ENCODE measurements at places on chromosomes 7 and 10.
A peak's percentile ranks its signal among the peaks of the same experiment; 100 is the strongest.

GRCh38 chr10:118595598-118596425 is at the start of gene PRLHR:
PRLHR (minus strand) TSS chr10:118595648; CDS start chr10:118595244, 404 bp downstream.
- DNase-seq, result peak; percentile 20

- DNase-seq, result peak; percentile 47
Observed at GRCh38 chr10:55144001-55144400, 343.0 kb upstream of the PCDH15 start.

DNA sequence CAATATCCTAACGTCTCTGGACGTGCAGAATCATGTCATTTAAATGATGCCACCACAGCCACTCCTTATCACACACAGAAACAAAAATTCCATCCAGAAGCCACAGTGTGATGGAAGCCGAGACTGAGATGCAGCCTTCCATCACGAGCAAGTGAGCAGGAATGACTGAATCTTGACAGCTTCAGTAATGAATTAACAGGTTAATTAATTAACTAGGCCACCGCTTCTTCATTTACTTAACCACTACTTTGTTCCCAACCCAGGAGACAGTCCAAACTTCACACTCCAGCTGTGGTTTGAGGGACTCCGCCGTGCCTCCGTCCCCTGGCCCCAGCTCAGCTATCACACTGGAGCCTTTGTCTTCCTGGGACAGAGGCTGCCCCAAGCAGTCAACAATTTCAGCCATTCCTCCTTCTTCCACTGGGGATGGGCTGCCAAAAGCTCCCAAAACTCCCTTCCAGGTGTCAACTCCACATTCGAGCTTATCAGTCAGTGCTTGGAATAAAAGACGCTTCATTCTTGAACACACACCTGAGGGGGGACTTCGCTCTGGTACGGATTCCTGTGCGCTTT is 65.9 kb downstream of the FGFR2 start:
- no peak for DNase-seq

DNA sequence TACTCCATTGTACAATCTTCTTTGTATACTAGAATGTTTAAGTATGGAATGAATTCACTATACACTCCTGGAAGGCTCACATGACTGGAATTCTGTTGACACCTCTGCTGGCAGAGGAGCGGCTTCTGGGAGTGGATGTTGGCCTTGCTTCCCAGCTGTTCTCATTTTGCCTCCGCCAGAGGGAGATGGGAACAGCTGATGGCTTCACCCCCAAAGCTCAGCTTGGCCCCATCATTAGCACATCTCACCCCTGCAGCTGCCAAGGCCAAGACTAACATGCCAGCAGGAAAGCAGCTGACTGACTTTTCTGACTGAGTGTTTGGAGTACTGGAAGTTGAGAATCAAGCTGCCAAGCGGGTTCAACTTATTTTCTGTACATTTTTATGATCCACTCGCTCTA is 15.1 kb downstream of the ADAM12 start:
- peak; percentile 44 for DNase-seq

DNA sequence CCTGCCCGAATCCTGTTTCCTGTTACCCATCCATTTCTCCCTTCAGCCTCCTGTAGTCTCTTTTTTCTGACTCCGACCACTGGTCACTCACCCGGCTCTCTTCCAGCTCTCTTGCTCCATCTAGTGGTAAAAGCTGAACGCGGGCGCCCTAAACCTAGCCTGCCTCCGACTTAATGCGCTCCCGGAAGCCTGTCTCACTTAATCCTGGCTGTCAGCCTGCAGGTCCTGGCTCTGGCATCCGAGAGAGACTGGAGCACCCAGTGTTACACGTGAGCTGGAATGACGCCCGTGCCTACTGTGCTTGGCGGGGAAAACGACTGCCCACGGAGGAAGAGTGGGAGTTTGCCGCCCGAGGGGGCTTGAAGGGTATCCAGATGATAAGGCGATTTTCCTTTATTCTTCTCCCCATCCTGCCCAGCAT is 10.3 kb downstream of the SUMF2 start:
- peak; percentile 73 for DNase-seq

GRCh38 chr7:149725426-149725821 is 48.0 kb downstream of the ZNF467 start:
- no peak for DNase-seq

DNA sequence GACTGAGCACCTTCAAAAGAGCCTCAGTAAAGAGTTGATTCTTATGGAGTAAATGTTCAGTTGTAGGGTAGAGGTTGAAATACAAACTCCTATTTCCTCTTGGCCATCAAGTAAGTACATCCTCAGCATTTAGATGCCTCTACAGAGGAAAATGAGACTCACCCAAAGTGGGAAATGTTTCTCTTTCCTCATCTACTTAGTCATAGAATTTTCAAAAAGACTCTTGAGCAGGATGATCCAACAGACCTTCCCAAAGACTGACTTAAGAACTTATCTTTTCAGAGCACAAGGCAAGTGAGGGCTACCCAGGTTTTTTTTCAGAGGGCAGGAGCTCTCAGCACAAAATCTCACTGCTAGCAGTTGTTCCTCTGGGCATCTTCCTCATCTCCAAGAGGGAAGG is 449.1 kb downstream of the KCNMA1 start:
- no peak for DNase-seq

DNA sequence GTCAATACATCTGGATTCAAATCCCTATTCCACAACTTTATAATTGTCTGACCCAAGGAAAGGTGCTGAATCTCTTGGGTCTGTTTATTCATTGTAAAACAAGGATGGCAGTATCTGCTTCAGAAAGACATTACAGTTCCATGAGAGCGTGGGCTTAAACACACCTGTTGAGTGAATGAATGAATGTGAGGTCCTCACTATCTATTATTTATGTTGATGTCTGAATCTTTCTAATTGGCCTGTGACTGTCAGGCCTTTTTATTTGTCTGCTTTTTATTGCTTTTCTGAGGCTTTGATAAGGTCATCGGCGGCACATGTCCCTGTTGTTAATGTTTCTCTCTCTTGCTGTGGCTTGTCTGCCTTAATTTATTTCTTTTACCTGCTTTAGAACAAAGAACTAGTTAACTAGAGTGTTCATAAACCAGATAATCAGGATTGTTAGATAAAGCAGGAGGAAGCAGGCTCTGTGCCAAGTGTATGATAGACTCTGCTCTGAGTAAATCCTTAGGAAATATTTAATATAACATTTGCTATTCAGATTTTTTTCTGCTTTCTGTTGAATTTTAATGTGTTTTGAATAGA is 42.3 kb upstream of the CYCS start:
- DNase-seq, result no peak

DNA sequence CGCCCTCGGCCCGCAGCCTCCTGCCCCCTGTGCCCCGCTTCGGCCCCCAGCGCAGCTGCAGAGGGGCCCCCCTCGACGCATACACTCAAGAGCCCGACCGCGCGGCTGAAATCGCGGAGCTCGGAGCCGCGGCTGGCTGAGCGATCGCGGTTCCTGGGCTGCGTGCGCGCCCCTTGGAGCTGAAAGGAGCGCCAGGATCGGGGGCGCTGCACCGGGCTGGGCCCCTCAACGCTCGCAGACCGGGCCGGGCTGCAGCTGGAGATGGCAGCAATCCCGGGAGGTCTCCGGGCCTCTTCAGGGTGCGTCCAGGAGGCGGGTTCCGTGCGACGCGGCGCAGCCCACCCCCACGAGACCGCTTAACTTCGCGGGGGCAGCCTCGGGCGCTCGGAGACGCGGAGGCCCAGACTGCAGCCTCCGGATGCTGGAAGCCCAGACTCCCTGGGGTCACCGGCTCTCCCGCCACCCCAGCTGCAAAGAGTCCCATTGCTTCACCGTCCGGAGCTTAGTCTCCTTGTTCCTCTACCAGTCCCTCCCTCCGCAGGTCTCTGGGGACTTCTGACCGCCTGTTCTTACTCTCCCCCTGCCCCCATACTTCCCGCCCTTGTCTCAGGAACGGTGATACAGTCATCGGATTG is 73.0 kb upstream of the LRRC4 start:
- DNase-seq, result peak; percentile 40

DNA sequence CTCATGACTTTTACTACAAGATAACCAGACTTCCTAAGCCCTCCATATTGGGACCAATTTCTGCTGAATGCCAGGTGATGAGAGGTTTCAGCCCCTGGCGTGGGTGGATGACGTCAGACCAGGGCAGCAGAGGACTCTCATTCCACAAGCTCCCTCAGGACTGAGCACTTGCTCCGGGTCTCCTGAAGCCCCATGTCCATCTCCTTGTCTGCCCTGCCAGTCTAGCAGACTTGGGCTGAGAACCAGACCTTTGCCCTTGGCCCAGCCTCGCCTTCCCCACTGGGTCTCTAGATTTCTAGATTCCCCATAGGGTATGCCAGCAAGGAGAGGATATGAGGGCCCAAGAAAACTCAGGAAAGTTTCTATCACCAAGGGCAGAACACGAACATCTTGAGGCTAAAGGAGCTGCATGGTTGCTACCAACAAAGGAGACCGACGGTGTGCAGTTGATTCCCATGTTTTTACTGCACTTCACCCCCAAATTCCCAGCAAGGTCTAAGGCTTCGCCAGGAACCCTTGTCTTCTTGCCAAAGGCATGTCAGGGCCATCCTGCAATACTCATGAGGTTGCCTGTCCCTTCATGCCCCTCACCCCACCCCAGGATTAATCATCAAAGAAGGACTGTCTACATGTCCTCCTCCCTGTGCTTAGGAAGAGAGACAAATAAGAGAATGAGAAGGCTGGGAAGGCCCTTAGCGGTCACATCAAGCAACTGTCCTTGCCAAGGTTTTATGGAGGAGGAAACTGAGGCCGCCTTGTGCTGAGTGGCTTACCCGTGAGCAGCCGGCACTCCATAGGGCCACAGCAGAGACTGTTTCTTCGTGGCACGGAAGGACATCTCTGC is 96.5 kb upstream of the MACROH2A2 start:
- DNase-seq, result no peak

DNA sequence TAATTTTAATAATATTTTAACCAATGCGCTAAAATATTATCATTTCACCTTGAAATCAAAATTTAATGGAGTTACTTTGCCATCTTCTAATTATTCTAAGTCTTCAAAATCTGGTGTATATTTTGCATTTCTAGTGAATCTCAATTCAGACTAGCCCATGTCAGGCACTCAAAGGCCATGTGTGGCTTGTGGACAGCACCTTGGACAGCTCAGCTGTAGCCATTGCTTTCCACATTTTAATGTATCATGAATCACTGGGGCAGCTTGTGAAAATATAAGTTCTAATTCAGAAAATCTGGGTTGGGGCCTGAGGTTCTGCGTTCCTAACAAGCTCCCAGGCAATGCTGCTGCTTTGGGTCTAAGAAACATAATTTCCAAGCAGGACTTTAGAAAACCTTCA is 57.2 kb downstream of the MGAM2 start:
- DNase-seq, result no peak

DNA sequence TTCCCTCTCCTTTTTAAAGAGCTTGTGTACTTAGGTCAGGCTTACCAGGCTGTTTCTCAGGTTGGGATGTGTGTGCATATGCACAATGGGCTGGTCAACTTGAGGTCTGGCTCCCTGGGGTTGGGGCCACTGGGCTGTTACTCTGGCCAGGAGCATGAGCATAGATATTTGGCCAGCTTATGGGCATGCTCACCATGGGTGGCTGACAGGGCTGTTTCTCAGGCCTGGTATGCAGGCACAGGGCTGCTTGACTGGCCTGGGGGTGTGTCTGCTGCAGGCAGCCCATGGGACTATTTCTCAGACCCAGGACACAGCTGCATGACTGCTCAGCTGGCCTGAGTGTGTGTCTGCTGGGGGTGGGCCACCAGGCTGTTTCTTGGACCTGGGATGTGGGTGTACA is 34.6 kb downstream of the SCART1 start:
- no peak for DNase-seq

DNA sequence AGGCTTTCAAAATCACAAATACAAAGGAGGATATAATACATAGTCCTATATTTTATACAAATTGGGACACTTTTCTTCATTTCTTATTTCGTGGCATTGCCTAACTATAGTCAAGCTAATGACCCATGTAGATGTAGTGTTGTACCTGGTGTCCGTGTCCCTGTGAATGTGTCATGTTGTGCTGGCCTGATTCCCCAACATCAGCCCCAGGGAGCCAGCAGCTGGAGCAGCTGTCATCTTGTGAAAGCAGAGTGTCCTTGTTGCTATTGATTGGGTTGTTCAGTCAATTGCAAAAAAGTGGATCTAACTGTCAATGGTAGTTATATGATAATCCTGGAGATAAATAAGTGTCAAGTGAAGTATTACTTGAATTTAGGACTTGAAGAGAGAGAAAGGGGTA is 86.3 kb downstream of the KAT6B start:
- DNase-seq, result no peak

- DNase-seq, result peak; percentile 56
Observed at GRCh38 chr7:115851291-115851690, 179.3 kb downstream of the TFEC start.

GRCh38 chr7:31094271-31094670 is 42.2 kb downstream of the ADCYAP1R1 start:
- DNase-seq, result no peak

DNA sequence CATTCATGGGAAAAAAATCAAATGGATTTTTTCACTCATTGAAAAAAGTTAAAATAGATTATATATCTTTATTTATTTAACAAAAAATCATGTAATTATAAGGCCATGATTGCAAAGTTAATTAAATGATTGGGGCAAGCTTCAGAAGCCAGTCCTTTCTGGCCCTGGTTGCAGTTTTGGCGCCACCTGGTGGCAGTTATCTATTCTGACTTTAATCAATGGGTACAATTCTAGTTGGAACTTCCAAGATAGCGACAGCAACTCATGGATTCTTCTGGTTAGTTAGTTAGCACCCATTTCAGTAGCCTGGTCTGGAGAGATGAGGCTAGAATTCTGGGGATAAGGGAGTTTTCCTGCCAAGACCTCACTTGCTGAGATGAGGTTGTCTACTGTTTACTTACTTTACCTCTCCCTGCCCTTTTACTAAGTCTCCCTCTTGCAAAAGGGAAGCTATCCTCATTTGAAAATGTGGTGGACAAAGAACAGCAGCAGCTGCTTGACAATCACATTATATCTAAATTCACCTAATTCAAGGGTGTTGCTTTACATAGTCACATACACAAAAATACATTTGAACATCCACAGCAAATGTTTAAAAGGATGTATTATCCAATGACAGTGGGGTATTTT is 42.3 kb downstream of the NOC3L start:
- DNase-seq, result peak; percentile 54

DNA sequence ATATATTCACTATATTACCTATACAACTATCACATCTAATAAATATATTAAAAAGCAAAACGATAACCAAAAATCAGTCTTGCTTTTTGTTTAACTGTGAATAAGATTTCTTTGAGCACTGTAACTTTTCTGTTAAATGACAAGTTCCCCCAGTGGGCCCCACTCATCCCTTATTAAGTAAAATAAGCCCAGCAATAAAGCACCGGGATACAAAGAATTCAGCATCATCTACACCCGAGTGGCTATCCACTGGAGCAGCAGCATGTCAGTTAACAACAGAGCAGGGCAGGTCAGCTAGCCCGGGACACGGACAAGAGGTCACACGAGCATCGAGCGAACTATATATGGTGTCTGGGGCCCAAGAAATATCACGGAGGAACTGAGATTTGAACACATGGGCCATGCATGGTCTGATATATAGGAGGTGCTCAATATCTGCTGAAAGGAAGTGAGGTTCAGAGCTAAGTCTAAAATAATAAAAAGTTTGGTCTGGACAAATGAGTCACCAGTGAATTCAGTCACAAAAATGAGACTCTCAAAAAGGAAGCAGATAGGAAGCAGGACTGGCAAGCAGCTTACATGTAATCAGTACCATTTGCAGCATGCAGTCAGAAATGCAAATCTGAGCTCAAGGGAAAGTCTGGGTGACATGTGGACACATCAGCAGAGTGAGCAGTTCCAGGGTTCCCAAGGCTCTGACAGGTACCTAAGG is 4.1 kb downstream of the ERCC6 start:
- DNase-seq, result peak; percentile 71

GRCh38 chr7:156104501-156105336 is 292.5 kb upstream of the SHH start:
- no peak for DNase-seq
